Activated CD4-positive, alpha-beta T cell treated with anti-CD3 and anti-CD28 coated beads, Interleukin-2, amount 10 ng/mL, durations not matched to agents 7 days and 5 days (primary cell): ENCODE measurements at places on chromosomes 12 and 14. TPM values are rescaled to one million over a fixed set of nuclear protein-coding genes. Genes with fewer than 3 reads are reported as not detected.

GRCh38 chr14:45177076-45177475 is 41.3 kb downstream of the FANCM start:
- no peaks in the 10 kb centered on the region for H3K27me3 ChIP-seq
- no peak overlapping the region for H3K27ac ChIP-seq
- H3K36me3 ChIP-seq = peaks cover 20% of the 10 kb centered on the region
- no peak overlapping the region for H3K4me3 ChIP-seq
- H3K4me1 ChIP-seq = no peaks in the 10 kb centered on the region
- DNase-seq = no peak

DNA sequence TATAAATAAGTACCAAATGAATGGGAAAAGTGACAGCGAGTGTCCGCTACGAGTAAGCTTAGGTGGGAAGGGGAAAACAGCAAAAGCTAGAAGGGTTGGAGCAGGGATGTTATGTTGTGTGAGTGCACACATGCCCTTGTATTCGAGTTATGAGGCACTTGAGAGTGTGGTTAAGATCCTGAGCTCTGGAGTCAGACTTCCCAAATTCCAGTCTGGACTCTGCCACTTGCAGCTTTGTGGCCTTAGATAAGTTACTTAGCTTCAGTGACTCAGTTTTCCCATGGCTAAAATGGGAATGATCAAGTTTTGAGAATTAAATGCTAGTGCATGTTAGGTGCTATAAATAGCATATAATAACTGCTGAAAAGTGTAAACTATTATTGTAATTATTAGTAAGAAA is 44.9 kb downstream of the KTN1 start:
- H3K4me3 ChIP-seq = no peak overlapping the region
- H3K27me3 ChIP-seq = no peaks in the 10 kb centered on the region
- no peak overlapping the region for H3K27ac ChIP-seq
- DNase-seq = no peak
- H3K36me3 ChIP-seq = peaks cover 66% of the 10 kb centered on the region

- H3K36me3 ChIP-seq = no peaks in the 10 kb centered on the region
- no peak overlapping the region for H3K4me3 ChIP-seq
- peaks cover 2% of the 10 kb centered on the region for H3K4me1 ChIP-seq
- DNase-seq = no peak
These were observed 18.8 kb downstream of the BEGAIN start for GRCh38 chr14:100568164-100568997.

DNA sequence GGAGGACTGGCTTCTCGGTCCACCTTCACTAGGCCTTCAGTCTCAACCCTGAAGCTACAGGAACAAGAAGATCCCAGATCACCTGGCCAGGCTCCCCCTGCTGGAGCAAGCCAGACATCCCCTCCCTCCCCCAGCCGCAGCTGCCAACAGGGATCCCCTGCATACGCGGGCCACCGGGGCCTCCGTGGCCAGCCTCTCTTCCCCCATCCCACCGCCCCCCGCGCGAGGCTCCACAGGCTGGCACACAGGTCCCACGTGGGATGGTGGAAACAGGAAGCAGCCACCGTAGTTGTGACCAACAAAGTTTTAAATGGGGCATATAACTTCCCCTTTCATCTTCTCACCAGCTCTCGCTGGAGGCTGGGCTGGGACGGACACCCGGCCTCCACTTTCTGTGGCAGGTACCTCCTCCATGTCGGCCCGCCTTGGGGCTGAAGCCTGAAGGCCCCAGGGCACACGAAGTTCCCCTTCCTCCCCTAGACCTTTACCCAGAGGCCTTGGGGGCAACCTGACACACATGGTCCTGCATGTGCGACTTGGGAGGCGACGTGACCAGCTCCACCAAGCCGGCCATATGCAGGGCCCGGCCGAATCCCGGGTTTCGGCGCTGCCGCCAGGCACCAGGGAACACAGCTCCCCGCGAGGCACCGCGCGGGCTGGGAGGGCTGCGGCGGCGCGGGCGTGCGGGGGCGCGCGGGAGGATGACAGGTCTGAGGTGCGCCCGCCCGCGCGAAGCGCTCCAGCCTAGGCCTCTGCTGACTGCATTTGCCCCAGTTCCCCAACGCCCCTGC is 44.4 kb upstream of the PNMA1 start:
- peaks cover 82% of the 10 kb centered on the region for H3K4me1 ChIP-seq
- DNase-seq = peak; percentile 78
- H3K27me3 ChIP-seq = no peaks in the 10 kb centered on the region
- H3K27ac ChIP-seq = peak overlapping the region; percentile 95

GRCh38 chr12:8860165-8860961 is 37.9 kb downstream of the A2ML1 start:
- H3K4me1 ChIP-seq = no peaks in the 10 kb centered on the region
- no peaks in the 10 kb centered on the region for H3K36me3 ChIP-seq
- H3K27ac ChIP-seq = no peak overlapping the region
- H3K4me3 ChIP-seq = no peak overlapping the region

DNA sequence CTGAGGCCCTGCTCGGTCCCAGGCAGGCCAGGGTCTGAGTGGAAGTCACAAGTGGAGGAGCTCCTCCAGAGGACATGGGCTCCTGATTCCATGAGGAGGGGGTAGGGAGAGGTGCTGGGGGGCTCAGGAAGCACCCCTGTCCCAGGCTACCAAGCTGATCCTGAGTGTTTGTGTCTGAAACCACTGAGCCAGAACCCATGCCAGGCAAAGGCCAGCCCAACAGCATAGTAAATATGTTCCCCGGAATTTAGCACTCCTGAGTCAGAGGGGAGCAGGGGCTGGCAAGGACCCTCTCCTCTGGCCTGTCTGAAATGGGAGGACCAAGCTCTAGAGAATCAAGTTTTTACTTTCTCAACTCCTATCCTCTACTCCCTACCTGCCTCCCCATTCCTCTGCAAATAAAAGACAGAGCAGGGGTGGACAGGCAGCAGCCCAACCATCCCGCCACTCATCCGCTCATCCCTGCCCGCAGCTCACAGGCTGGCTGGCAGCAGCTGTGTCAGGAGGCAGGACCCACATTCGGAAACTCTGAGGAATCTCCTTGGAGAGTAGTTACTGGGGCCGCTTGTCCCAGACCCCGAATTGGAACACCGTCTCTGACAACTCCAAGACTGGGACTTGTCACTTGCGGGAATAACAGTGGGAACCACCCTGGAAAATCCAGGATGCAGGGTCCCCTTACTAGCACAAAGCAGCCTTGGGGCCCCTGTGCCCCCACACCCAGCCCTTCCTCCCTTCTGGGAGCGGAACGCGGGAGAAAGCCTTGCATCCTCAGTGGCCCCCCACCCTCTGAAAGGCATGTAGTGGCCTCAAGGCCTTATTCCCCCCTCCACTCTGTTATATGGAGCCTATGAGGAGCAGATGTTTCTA is 102.5 kb downstream of the ZFP36L1 start:
- no peak overlapping the region for H3K4me3 ChIP-seq
- DNase-seq = no peak
- H3K27ac ChIP-seq = no peak overlapping the region

Gene POLE2
- total RNA-seq = 35.7 TPM

DNA sequence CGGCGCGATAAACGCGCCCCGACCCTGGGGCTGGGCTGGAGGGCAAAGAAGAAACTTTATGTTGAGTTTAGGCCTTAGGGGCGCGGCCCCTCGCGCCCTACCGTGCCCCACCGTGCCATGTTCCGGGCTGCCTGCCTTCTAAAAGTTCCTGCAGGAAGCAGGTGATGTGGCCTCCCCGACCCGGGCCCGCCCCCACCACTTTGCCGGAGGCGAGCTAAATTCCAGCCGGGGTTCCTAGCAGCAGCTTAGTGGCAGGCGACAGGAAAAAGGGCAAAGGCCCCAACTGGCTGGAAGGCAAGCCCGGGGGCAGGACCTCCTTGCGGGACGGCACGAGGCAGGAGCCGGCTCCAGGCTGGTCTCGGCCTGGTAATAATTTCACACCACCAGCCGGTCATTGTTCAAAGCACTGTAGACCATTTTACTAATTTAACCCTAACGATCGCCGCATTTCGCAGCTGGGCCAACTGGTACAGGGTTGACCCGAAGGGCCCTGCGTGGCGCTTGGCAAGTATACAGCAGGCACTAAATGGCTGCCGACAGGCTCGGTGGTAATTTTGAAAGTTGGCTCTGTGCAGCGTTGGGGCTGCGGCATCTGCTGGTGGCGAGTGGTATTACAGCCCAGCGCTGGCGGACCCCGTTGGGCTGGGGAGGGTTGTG is 895 bp upstream of the CCDC88C start:
- peaks cover 33% of the 10 kb centered on the region for H3K36me3 ChIP-seq
- H3K4me3 ChIP-seq = peak overlapping the region; percentile 65
- H3K27ac ChIP-seq = peak overlapping the region; percentile 88
- H3K27me3 ChIP-seq = no peaks in the 10 kb centered on the region
- H3K4me1 ChIP-seq = peaks cover 36% of the 10 kb centered on the region

DNA sequence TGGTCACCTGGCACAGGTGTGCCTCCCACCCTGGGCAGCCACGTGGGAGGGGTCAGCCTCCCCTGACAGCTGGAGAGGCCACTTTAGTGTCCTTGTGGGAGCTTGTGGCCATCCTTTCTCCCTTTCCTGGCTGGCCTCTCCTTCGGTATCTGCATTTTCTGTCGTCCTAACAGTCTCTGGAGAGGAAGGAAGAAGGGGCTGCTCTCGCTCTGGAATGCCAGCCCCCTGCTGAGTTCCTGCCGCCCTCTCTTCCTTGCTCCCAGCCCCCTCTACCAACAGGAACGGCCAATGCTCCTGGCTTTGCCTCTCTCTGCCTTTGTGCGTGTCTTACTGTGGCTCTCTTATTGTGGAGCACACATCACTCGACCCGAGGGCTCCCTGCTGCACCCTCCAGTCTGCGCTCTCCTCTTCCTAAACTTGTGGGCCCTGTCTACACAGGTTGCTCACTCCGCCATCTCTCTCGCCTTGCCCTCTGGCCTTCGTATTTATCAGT is 70.8 kb downstream of the FBXL14 start:
- H3K4me1 ChIP-seq = no peaks in the 10 kb centered on the region
- no peak for DNase-seq
- H3K27me3 ChIP-seq = peaks cover 56% of the 10 kb centered on the region
- no peak overlapping the region for H3K4me3 ChIP-seq
- no peak overlapping the region for H3K27ac ChIP-seq
- H3K36me3 ChIP-seq = no peaks in the 10 kb centered on the region

Gene ZBTB25
- 31.2 TPM for total RNA-seq

GRCh38 chr12:82708061-82708879 is 21.6 kb downstream of the TMTC2 start:
- DNase-seq = no peak
- no peak overlapping the region for H3K4me3 ChIP-seq
- H3K36me3 ChIP-seq = no peaks in the 10 kb centered on the region
- H3K4me1 ChIP-seq = no peaks in the 10 kb centered on the region

DNA sequence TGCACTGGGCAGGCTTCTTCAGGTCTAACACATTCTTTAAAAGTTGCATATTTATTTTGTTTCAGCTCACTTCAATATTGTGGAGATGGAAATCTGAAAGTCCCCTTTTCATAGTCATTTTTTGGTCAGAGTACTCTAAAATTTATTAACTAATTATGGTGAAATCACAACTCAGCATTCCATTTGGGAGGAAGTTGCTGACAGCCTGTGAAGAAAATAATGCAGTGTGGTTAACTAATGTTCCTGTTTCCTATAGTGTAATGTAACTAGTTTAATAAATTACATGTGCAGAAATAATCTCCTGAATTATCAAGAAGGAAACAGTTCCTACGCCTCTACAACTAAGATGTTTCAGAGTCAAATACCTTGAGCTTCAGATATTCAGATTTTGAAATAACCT is 17.1 kb downstream of the LRFN5 start:
- H3K36me3 ChIP-seq = no peaks in the 10 kb centered on the region
- H3K27ac ChIP-seq = no peak overlapping the region
- no peak overlapping the region for H3K4me3 ChIP-seq

GRCh38 chr12:90015228-90015627 is 306.6 kb upstream of the ATP2B1 start:
- H3K27me3 ChIP-seq = no peaks in the 10 kb centered on the region
- H3K4me3 ChIP-seq = no peak overlapping the region
- no peak for DNase-seq
- no peaks in the 10 kb centered on the region for H3K36me3 ChIP-seq
- H3K4me1 ChIP-seq = no peaks in the 10 kb centered on the region
